ENCODE measurements at places on chromosomes 16 and 17.

GRCh38 chr16:52398021-52398420 lies 148.9 kb downstream of the TOX3 start:
- H3K4me1 ChIP-seq, result no peaks in the 10 kb centered on the region
- H3K4me3 ChIP-seq, result no peak overlapping the region
- DNase-seq, result no peak
- H3K27ac ChIP-seq, result no peak overlapping the region
- H3K36me3 ChIP-seq, result no peaks in the 10 kb centered on the region

GRCh38 chr17:63116228-63116627 lies 150.2 kb downstream of the TANC2 start:
- peaks cover 18% of the 10 kb centered on the region for H3K4me1 ChIP-seq
- no peaks in the 10 kb centered on the region for H3K27me3 ChIP-seq
- H3K36me3 ChIP-seq, result peaks cover 3% of the 10 kb centered on the region
- DNase-seq, result peak; percentile 14

DNA sequence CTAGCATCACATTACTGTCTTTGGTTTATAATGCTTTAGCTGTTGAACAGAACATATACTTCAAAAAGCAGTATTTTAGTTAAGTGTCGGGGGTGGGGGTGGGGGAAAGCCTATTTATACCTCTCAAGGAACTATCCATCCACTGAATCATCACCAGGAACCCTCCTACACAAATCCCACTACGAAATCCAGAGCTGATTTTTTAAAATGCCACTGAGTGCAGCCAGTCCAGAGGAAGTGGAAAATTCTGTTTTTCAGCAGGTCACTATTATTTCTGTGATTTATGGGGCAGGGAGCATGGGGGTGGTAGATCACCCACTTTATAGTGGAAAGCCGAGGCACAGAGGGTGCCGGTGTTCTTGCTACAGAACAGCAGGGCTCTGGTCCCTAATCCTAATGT lies 284.1 kb downstream of the SOX9 start:
- no peak overlapping the region for H3K27ac ChIP-seq
- H3K36me3 ChIP-seq, result no peaks in the 10 kb centered on the region
- no peaks in the 10 kb centered on the region for H3K27me3 ChIP-seq
- H3K4me1 ChIP-seq, result no peaks in the 10 kb centered on the region
- no peak for DNase-seq

GRCh38 chr16:18933501-18933900 lies 7.3 kb upstream of the SMG1 start:
- H3K4me3 ChIP-seq, result no peak overlapping the region
- no peak for DNase-seq
- H3K36me3 ChIP-seq, result no peaks in the 10 kb centered on the region
- H3K27ac ChIP-seq, result no peak overlapping the region
- no peaks in the 10 kb centered on the region for H3K27me3 ChIP-seq

- peaks cover 20% of the 10 kb centered on the region for H3K4me1 ChIP-seq
- H3K4me3 ChIP-seq, result no peak overlapping the region
- no peaks in the 10 kb centered on the region for H3K27me3 ChIP-seq
- H3K27ac ChIP-seq, result peak overlapping the region; percentile 59
Measured at GRCh38 chr16:3481696-3482658, 13.3 kb downstream of the C16orf90 start.

- DNase-seq, result no peak
- no peaks in the 10 kb centered on the region for H3K4me1 ChIP-seq
- no peaks in the 10 kb centered on the region for H3K36me3 ChIP-seq
- H3K27ac ChIP-seq, result no peak overlapping the region
- H3K27me3 ChIP-seq, result no peaks in the 10 kb centered on the region
- no peak overlapping the region for H3K4me3 ChIP-seq
Measured at GRCh38 chr17:4800462-4801196, 1.5 kb downstream of the C17orf114 start.

DNA sequence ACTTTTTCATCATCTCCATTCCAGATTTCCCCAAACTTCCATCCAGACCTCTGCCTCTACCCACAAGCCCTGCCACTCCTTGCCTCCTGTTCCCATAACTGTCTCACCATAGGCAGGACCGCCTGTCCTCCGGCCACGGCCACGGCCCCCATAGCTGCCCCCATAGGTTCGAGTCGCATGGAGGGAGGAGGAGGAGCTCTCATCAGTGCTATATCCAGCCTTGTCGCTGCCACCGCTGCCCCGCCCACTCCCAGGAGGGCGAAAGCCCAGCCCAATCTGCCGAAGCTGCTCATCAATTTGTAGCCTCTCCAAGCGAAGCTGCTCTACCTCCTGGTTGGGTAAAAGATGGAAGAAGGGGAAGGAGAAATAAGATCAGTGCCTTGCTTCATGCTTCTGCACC lies 3.4 kb upstream of the SOX15 start:
- H3K4me1 ChIP-seq, result no peaks in the 10 kb centered on the region
- DNase-seq, result no peak
- H3K36me3 ChIP-seq, result peaks cover 51% of the 10 kb centered on the region
- no peak overlapping the region for H3K27ac ChIP-seq

- H3K27ac ChIP-seq, result no peak overlapping the region
- H3K27me3 ChIP-seq, result no peaks in the 10 kb centered on the region
- no peaks in the 10 kb centered on the region for H3K36me3 ChIP-seq
- no peak overlapping the region for H3K4me3 ChIP-seq
- no peak for DNase-seq
Measured at GRCh38 chr16:13307255-13307654, 405.9 kb downstream of the SHISA9 start.

GRCh38 chr16:25812215-25812614 lies 120.5 kb downstream of the HS3ST4 start:
- no peaks in the 10 kb centered on the region for H3K36me3 ChIP-seq
- H3K27ac ChIP-seq, result no peak overlapping the region
- H3K4me3 ChIP-seq, result no peak overlapping the region
- no peaks in the 10 kb centered on the region for H3K27me3 ChIP-seq

DNA sequence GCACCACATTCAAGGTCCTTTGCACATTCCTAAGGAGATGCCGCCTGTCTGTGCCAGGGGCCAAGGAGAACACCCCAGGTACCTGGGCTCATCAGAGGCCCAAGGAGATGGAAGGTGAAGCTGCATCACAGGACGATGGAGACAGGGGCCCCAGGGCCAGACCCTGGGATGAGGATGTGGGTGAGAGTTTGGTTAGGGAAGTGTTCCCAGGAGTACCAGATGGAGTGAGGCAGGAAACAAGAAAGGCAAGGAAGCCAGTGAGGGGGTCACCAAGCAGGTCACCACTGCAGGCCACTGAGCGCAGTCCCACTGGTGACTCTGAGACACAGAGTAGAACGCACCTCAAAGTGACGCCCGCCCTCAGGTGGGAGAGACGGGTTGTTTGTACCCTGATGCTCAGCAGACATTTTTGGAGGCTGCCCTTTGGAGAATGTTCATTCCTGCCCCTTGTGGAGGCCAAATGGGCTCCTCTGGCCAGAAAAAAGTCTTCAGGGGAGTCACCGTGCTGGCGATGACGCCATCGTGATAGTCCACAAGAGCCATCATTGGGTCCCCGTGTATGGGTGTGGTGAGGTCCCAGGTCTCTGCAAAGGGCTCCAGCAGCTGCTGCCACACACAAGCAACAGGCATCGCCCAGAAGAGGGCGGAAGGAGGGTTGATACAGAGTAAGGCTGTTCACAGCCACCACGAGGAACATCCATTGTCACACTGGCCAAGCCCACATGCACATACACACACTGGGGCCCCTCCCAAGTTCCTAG lies 57.5 kb downstream of the BEAN1 start:
- no peak overlapping the region for H3K27ac ChIP-seq
- no peak overlapping the region for H3K4me3 ChIP-seq
- H3K36me3 ChIP-seq, result no peaks in the 10 kb centered on the region
- no peak for DNase-seq
- H3K27me3 ChIP-seq, result no peaks in the 10 kb centered on the region
- no peaks in the 10 kb centered on the region for H3K4me1 ChIP-seq

- H3K27me3 ChIP-seq, result no peaks in the 10 kb centered on the region
- peaks cover 35% of the 10 kb centered on the region for H3K36me3 ChIP-seq
Measured at GRCh38 chr17:17225901-17226300, 11.1 kb downstream of the FLCN start.

- H3K4me3 ChIP-seq, result no peak overlapping the region
- DNase-seq, result no peak
- H3K4me1 ChIP-seq, result peaks cover 17% of the 10 kb centered on the region
- H3K27ac ChIP-seq, result no peak overlapping the region
- H3K36me3 ChIP-seq, result no peaks in the 10 kb centered on the region
Measured at GRCh38 chr17:10842658-10843057, 4.8 kb upstream of the PIRT start.

GRCh38 chr17:45426561-45426960 lies 6.1 kb downstream of the ARHGAP27 start:
- H3K4me3 ChIP-seq, result no peak overlapping the region
- no peak for DNase-seq
- no peak overlapping the region for H3K27ac ChIP-seq
- H3K36me3 ChIP-seq, result no peaks in the 10 kb centered on the region
- peaks cover 47% of the 10 kb centered on the region for H3K27me3 ChIP-seq
- H3K4me1 ChIP-seq, result peaks cover 5% of the 10 kb centered on the region

- no peaks in the 10 kb centered on the region for H3K27me3 ChIP-seq
- H3K36me3 ChIP-seq, result no peaks in the 10 kb centered on the region
- no peak overlapping the region for H3K4me3 ChIP-seq
- H3K4me1 ChIP-seq, result no peaks in the 10 kb centered on the region
- H3K27ac ChIP-seq, result no peak overlapping the region
- DNase-seq, result no peak
Measured at GRCh38 chr17:69757688-69758430, 317.2 kb upstream of the KCNJ16 start.

- H3K27me3 ChIP-seq, result no peaks in the 10 kb centered on the region
- no peak overlapping the region for H3K27ac ChIP-seq
- peak; percentile 5 for DNase-seq
- no peaks in the 10 kb centered on the region for H3K36me3 ChIP-seq
- H3K4me3 ChIP-seq, result no peak overlapping the region
Measured at GRCh38 chr16:16996827-16997226, 473.9 kb downstream of the XYLT1 start.

DNA sequence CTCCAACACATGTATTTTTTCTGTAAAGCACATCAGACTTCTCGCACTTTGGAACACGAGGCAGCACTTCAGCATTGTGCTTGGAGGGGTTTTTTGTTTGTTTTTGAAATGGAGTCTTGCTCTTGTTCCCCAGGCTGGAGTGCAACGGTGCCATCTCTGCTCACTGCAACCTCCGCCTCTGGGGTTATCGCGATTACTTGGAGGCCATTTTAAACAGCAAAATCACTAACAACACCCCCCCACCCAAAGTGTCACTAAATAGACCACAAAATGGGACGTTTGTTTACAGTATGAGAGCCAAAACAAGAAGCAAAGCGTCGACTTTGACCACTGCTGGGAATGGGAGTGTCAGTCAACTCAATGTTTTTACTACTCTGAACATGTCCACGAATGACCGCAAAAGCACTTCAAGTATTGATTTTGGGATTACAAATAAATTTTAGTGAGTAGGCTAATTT lies 9.0 kb upstream of the C16orf87 start:
- H3K27me3 ChIP-seq, result no peaks in the 10 kb centered on the region
- no peak for DNase-seq
- no peak overlapping the region for H3K4me3 ChIP-seq
- no peaks in the 10 kb centered on the region for H3K36me3 ChIP-seq

GRCh38 chr17:27216836-27217235 lies 77.1 kb upstream of the WSB1 start:
- no peaks in the 10 kb centered on the region for H3K36me3 ChIP-seq
- no peak overlapping the region for H3K27ac ChIP-seq
- H3K4me1 ChIP-seq, result no peaks in the 10 kb centered on the region
- no peak overlapping the region for H3K4me3 ChIP-seq
- no peak for DNase-seq

- H3K27me3 ChIP-seq, result no peaks in the 10 kb centered on the region
- no peak for DNase-seq
- peaks cover 6% of the 10 kb centered on the region for H3K4me1 ChIP-seq
- no peak overlapping the region for H3K4me3 ChIP-seq
- no peaks in the 10 kb centered on the region for H3K36me3 ChIP-seq
Measured at GRCh38 chr16:73793871-73794437, 502.7 kb upstream of the PSMD7 start.

DNA sequence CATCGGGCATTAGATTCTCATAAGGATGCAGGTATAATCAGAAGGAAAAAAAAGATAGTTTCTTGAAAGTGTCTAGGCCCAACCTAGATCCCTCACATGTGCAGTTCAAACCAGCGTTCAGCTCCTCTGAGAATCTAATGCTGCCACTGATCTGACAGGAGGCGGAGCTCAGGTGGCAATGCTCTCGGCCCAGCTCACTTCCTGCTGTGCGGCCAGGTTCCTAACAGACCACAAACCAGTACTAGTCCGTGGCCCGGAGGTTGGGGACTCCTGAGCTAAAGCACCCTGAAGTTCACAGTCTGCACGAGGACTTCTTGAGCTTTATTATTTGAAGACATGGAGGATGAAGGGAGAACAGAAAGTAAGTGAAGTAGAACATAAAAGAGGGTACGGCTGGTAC lies 16.8 kb downstream of the SMCR8 start:
- DNase-seq, result no peak
- no peaks in the 10 kb centered on the region for H3K4me1 ChIP-seq
- H3K27me3 ChIP-seq, result no peaks in the 10 kb centered on the region
- no peak overlapping the region for H3K4me3 ChIP-seq

- H3K27me3 ChIP-seq, result no peaks in the 10 kb centered on the region
- no peak overlapping the region for H3K27ac ChIP-seq
- H3K36me3 ChIP-seq, result no peaks in the 10 kb centered on the region
- DNase-seq, result no peak
Measured at GRCh38 chr17:58947824-58948223, 158.9 kb downstream of the TRIM37 start.

- H3K36me3 ChIP-seq, result no peaks in the 10 kb centered on the region
- no peak overlapping the region for H3K27ac ChIP-seq
- H3K4me1 ChIP-seq, result no peaks in the 10 kb centered on the region
- peak; percentile 61 for DNase-seq
- no peaks in the 10 kb centered on the region for H3K27me3 ChIP-seq
Measured at GRCh38 chr16:9134739-9135138, 43.3 kb downstream of the HAPSTR1 start.

DNA sequence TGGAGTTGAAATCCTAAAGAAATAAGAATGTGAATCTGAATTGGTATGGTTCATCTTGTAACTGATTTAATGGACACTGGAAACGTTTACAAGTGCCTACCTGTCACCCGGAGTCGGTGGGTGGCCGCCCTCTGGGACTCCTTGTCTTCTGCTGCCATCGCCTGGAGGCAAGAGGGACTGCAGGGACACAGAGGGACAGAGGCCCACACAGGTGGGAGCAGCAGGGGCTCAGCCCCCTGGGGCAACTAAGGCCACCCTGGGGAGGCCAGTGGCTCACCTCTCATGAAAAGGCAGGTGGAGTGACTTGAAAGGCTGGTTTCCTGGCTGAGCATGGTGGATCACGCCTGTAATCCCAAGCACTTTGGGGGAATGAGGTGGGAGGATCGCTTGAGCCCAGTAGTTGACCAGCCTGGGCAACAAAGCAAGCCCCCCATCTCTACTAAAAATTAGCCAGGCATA lies 23.2 kb downstream of the TMEM92 start:
- H3K4me3 ChIP-seq, result no peak overlapping the region
- peak; percentile 77 for DNase-seq
- H3K27ac ChIP-seq, result no peak overlapping the region
- peaks cover 3% of the 10 kb centered on the region for H3K4me1 ChIP-seq
- H3K36me3 ChIP-seq, result no peaks in the 10 kb centered on the region
- no peaks in the 10 kb centered on the region for H3K27me3 ChIP-seq
